RKO (cell line): ENCODE measurements at places on chromosomes 6 and 20.
A peak's percentile ranks its signal among the peaks of the same experiment; 100 is the strongest.

DNA sequence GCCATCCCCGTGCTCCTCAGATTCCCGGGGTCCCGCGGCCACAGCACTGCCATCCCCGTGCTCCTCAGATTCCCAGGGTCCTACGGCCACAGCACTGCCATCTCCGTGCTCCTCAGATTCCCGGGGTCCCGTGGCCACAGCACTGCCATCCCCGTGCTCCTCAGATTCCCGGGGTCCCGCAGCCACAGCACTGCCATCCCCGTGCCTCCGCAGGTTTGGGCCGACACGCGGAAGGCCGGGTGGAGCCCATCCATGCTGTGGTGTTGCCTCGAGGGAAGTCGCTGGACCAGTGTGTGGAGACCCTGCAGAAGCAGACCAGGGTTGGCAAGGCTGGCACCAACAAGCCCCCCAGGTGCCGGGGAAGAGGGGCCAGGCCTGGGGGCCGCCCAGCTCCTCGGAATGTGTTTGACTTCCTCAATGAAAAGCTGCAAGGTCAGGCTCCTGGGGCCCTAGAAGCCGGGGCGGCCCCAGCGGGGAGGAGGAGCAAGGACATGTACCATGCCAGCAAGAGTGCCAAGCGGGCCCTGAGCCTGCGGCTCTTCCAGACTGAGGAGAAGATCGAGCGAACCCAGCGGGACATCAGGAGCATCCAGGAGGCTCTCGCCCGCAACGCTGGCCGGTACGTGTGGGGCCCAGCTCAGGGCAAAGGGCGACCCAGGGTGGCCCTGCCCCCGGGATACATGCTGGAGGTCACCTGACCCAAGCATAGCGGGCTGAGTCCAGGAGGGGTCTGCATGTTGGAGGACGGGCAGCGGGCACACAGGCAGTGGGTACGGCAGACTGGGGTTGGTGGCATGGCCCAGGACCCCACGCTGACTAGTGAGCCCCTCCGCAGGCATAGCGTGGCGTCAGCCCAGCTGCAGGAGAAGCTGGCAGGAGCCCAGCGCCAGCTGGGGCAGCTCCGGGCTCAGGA is 1.3 kb upstream of the LIME1 start:
- DNase-seq = no peak

GRCh38 chr20:60361761-60362395 is 403.7 kb downstream of the CDH26 start:
- no peak for DNase-seq

GRCh38 chr6:107125771-107126170 is 10.5 kb upstream of the BEND3 start:
- no peak for DNase-seq

- DNase-seq = no peak
Measured at GRCh38 chr6:26123675-26123946, 36.4 kb downstream of the HFE start.

DNA sequence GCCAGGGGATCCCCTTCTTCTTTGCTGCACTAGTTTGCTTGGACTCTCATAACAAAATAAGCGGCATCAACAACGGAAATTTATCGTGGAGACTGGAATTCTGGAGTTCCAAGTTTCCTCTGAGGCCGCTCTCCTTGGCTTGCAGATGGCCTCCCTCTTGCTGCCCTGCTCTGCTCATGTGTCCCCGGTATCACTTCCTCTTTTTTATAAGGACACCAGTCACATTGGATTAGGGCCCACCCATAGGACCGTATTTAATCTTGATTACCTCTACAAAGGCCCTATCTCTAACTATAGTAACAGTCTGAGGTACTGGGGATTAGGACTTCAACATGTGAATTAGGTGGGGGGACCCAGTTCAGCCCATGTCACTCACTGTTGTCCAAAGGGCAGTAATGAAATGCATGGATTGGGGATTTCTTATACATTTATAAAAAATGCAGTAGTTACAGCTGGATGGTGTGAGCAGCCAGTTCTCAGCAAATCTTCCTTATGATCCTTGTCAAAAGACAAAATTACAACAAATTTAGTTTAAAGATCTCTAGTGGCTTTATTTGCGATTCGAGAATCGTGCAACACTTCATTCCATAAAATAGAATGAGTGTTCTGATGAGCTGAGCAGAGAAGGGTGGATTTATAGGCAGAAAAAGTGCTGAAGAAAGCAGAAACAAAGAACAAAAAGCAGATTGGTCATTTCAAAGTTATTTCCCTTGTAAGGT is 59.3 kb upstream of the AKAP12 start:
- no peak for DNase-seq

GRCh38 chr6:33949877-33950435 is 146.2 kb upstream of the MLN start:
- no peak for DNase-seq

GRCh38 chr6:169906004-169906687 is 154.7 kb downstream of the ERMARD start:
- no peak for DNase-seq

GRCh38 chr6:12720310-12720709 is 3.7 kb downstream of the PHACTR1 start:
- DNase-seq = no peak

DNA sequence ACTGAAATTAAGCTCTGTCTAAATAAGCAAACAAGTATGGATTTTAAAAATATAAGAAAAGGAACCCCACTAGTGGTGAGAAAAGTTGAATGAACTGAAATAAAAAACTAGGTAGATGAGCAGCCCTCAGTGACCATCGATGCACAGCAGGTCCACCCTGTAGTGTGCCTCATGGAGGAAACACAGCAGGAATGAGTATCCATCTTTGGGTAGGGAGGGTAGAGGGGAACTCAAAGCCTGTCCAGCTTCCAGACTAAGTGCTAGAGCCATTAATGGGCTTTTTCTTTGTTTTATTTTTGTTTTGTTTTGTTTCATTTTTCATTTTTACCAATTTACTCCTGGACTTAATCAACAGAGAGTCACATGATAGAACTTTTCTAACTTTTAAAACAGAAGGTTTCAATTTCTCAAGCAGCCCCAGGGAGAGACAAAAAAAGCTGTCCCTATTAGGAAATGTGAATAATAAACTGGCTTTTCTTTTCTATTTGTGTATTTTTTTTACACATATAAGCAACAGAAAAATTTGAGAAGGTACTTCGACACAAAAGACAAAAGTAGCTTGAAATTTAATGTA is 700.6 kb downstream of the HACE1 start:
- no peak for DNase-seq

GRCh38 chr20:53961527-53961926 is 108.9 kb downstream of the BCAS1 start:
- no peak for DNase-seq

DNA sequence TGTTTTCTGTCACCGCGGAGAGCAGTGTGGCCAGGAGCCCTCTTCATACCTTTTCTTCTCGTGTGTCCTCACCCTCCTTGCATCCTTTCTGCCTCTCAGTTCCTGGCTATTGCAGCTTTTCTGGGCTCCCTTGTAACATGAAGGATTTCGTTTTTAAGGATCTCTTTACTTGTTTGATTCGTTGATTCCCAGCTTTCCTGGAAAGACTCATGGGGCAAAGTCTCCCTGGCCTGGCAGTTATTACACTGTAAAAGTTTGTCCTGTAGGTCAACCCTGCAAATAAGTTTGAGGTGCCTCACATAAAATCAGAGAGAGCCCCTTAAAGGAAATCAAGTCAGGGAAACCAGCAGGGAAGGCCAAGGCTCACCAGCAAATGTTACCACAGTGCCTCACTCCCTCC is 70.1 kb downstream of the ISM1 start:
- DNase-seq = no peak

GRCh38 chr20:36405255-36405654 is 99.1 kb downstream of the DLGAP4 start:
- DNase-seq = no peak

GRCh38 chr6:37058084-37058586 is 52.7 kb downstream of the FGD2 start:
- DNase-seq = no peak

DNA sequence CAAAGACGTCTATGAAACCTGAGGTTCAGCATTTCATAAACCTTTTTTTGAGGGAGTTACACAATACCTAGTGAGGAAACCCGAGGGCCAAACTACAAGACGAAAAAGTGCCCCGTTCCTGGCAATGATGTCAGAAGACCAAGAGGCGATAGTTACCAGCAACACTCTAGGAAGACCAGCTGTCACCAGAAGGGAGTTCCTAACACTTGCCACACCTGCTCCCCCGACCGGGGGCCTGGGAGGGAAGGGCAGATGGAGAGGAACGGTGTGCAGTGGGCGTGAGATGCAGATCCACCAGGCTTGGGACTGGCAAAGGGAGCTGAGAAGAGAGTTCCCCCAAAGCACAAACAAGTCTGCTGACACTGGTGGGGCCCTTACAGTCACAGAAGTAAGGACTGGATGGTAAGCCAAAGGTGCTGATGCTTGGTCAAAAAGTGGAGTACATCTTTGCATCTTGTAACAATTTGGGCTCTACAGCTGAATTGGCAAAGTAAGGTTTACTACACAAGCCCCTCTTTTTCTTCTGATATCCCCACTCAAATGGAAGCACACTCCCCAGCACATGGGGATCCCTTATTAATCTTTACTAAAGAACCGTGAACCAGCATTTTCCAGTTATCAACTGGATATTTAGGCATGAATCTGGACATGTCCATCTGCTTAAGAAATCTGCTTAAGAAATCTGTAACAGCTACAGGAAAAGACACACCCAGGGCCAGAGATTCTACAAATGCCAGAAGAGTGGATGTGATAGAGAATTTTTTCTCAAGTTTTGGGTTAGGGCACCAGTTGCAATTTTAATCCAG is 38.5 kb downstream of the PANK2 start:
- no peak for DNase-seq

GRCh38 chr6:1351381-1352008 is 37.9 kb upstream of the FOXF2 start:
- DNase-seq = no peak

- no peak for DNase-seq
Measured at GRCh38 chr20:38674092-38674764, 50.1 kb upstream of the SLC32A1 start.

GRCh38 chr6:153966001-153966400 is 73.0 kb upstream of the OPRM1 start:
- DNase-seq = no peak

- no peak for DNase-seq
Measured at GRCh38 chr6:73542891-73543290, 22.1 kb upstream of the EEF1A1 start.

- no peak for DNase-seq
Measured at GRCh38 chr6:49764571-49765236, 20.5 kb upstream of the CRISP3 start.

GRCh38 chr20:528923-529604 is 14.5 kb downstream of the CSNK2A1 start:
- peak; percentile 99 for DNase-seq

DNA sequence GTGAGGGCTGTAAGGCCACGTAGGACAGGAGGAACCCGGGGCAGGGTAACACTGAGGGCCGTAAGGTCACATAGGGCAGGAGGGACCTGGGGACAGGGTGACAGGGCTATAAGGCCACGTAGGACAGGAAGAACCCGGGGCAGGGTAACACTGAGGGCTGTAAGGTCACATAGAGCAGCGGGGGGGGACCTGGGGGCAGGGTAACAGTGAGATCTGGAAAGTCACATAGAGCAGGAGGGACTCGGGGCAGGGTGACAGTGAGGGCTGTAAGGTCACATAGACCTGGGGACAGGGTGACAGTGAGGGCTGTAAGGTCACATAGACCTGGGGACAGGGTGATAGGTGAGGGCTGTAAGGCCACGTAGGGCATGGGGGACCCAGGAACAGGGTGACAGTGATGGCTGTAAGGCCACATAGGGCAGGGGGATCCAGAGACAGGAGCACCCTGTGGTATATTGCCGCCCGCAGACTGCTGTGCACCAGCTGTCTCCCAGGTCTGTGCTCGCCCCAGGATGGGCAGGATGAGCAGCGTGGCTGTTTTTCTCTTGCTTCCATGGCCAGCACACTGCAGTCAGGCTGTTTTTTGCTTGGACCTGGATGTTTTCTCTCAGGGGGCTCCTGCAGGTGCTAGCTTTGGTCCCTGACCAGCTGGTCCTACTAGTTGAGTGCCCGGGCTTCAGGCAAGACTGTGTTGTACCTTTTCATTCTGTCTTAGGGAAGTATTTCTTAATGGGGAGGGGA is 55.7 kb downstream of the SYTL3 start:
- no peak for DNase-seq

GRCh38 chr6:139029470-139030227 is 1.1 kb downstream of the ABRACL start:
- DNase-seq = peak; percentile 77

- peak; percentile 57 for DNase-seq
Measured at GRCh38 chr20:21315138-21315537, 12.0 kb downstream of the XRN2 start.

- DNase-seq = no peak
Measured at GRCh38 chr6:56725254-56725653, 82.6 kb upstream of the DST start.

GRCh38 chr6:105646391-105646867 is 243.5 kb upstream of the PREP start:
- DNase-seq = peak; percentile 2

- DNase-seq = no peak
Measured at GRCh38 chr6:139323511-139324300, 31.9 kb upstream of the TXLNB start.

DNA sequence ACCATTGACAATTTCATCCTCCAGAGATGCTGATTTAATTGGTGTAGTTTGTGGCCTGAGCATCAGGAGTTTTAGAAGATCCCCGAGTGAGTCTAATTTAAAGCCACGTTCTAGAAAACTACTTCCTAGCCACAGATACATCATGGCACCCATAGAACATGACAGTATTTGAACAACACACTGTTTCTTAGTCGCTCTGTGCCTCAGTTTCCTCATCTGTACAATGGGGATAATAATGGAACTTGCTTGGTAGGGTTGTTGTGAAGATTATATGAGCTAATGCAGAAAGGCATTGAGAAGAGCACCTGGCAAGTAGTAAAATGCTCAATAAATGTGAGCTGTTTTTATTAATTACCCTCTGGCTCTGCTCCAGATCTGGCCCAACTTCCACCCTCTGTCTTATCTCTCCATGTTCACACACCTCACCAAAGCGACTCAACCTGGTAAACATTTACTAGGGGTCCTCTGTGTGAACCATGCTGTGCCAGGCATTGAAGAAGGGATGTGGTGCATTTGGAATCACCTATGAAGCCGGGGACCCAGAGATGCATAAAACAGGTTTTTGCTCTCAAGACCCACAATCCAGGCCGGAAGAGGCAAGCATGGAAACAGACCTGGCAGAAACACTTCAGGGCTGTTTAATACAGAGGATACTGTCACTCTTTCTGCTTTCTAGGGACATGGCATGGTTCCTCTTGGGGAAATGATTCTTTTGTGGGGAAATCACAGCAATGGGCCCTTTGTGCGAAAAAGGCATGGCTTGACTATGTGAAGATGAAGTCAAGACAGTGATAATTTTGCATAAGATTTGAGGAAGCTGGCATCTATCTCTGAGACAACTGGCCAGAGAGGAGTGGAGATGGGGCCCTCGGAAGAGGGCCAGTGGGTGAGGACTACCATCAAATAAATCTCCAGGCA is 16.2 kb upstream of the MRPS18A start:
- DNase-seq = no peak
